Peyer's patch (tissue), 4 donors: ENCODE measurements at places on chromosomes 13 and 19.

DNA sequence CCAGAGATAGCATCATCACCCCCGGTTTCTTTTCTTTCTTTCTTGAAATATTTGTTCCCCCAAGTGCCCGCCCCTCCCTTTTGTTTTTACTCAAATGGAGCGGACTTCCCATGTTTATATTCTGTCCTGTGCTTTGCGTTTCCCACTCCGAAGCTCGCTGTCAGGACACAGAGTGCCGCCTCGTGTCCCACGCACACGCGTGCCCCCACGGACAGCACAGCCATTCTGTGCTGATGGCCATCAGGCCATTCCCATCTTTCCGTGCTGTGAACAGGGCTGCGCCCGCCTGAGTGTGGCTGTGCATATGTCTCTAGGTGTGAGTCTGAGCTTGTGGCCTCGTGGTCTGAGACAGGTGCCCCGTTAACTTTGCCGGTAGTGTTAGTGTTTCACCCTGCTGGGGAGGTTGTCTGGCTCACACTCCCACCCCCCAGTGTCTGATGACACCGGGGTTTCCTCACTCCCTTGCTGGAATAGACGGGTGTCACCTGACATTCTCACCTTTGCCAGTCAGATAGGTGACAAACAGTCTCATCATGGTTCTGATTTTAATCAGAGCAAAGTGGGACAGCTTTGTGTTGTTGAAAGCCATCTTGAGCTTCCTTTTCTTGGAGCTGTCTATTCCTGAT is 6.9 kb downstream of the PAK4 start:
- DNase-seq, result no peak

GRCh38 chr19:16586991-16587832 is 15.0 kb upstream of the SLC35E1 start:
- DNase-seq, result peak; percentile 92

GRCh38 chr13:54614726-54615125 is 1586.1 kb downstream of the OLFM4 start:
- DNase-seq, result no peak

GRCh38 chr13:40428354-40428753 is 238.1 kb downstream of the FOXO1 start:
- no peak for DNase-seq

GRCh38 chr19:13707915-13708314 is 56.4 kb upstream of the MRI1 start:
- DNase-seq, result no peak

GRCh38 chr19:33497131-33497777 is 24.3 kb downstream of the PEPD start:
- peak; percentile 36 for DNase-seq

DNA sequence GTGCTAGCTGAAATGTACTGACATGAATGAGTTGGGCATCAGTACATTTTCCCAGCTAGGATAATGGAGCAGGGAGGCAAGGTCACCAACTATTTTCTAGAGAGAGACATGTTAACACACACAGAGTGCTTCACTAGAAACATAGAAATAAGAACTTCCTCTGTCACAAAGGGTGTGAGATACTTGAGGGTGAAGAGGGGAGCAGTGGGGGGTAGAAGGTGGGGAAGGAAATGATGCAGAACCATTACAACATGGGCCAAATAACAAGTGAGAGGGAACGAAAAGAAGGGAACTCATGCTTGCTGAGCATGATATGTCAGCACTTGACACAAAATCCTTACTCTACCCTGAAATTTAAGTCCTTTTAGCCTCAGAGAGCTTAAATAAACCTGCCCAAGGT is 87.8 kb upstream of the RFC3 start:
- no peak for DNase-seq

- no peak for DNase-seq
These were observed 10.6 kb upstream of the HIPK4 start for GRCh38 chr19:40400559-40400958.

GRCh38 chr19:13366529-13367143 is 139.6 kb downstream of the CACNA1A start:
- no peak for DNase-seq

- no peak for DNase-seq
These were observed 305.1 kb upstream of the SLC10A2 start for GRCh38 chr13:103371271-103371670.

DNA sequence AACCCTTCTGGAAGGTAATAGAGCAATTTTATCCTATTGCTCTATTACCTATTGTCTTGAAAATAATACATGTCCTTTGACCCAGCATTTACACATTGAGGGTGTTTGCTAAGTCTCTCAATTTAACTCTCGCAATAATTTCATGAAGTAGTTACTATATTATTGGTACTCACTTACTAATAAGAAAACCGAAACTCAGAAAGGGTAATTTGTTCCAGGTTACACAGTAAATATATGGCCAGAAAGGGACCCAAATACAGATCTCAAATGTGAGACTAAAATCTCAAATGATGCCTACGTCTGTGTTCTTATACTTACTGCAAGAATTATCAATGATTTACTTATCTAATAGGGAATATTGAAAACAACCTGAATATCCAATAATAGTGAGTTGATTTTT is 29.7 kb upstream of the FAM216B start:
- no peak for DNase-seq

- peak; percentile 54 for DNase-seq
These were observed 8.9 kb upstream of the MYO1F start for GRCh38 chr19:8585894-8586750.
